ENCODE measurements at places on chromosomes 11 and 22. TPM values are rescaled to one million over a fixed set of nuclear protein-coding genes. Genes with fewer than 3 reads are reported as not detected.
A peak's percentile ranks its signal among the peaks of the same experiment; 100 is the strongest.

GRCh38 chr11:46197421-46197820 lies 76.2 kb upstream of the PHF21A start:
- H3K4me3 ChIP-seq, result no peak overlapping the region
- H3K27ac ChIP-seq, result no peak overlapping the region
- peaks cover 5% of the 10 kb centered on the region for H3K27me3 ChIP-seq
- no peaks in the 10 kb centered on the region for H3K4me1 ChIP-seq
- no peak for ATAC-seq

DNA sequence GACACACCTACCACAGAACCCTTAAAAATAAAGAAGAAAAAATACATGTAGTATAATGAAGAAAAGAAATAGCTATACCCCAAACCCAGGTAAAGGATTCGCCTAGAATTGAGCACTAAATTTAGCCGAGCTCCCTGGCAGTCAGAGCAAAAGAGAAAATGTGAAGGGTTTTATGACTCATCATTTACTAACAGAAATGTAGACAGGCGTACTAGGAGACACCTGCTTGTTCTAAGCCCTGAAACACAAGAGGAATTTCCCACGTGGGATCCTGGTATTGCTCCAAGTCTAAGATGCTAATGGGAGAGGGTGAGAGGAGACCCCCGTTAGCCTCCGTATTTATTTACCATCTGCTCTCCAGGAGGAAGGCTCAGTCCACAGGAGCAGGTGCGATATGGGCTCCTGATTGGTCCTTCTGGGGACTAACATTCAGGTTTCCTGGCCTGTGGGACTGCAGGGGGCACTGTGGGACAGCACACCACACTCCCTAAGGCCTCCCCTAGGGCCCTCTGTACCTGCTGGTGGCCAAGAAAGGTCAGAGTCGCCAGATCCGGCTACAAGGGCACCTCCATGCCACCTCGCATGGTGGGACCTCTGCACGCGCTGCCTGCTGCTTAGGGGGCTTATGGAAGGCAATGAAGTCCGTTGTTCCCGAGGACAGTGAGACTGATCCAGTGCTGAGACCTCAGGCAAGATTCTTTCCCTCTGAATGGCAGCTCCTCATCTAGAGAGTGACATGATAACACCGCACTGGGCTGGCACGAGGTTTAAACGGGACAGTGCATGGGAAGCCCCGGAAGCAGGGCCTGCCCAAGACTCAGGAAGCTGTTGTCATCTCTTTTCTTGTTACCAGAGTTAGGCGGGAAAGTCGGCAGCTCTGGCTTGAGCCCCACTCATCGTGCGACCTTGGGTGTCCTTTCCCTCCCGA lies 25.8 kb downstream of the KCNC1 start:
- ATAC-seq, result no peak
- no peaks in the 10 kb centered on the region for H3K27me3 ChIP-seq
- no peak overlapping the region for H3K27ac ChIP-seq
- no peaks in the 10 kb centered on the region for H3K4me1 ChIP-seq

GLYAT gene
- total RNA-seq, result not detected

FAM83F gene
- total RNA-seq, result 0.46 TPM

PANX1 gene
- 43.2 TPM for total RNA-seq

DNA sequence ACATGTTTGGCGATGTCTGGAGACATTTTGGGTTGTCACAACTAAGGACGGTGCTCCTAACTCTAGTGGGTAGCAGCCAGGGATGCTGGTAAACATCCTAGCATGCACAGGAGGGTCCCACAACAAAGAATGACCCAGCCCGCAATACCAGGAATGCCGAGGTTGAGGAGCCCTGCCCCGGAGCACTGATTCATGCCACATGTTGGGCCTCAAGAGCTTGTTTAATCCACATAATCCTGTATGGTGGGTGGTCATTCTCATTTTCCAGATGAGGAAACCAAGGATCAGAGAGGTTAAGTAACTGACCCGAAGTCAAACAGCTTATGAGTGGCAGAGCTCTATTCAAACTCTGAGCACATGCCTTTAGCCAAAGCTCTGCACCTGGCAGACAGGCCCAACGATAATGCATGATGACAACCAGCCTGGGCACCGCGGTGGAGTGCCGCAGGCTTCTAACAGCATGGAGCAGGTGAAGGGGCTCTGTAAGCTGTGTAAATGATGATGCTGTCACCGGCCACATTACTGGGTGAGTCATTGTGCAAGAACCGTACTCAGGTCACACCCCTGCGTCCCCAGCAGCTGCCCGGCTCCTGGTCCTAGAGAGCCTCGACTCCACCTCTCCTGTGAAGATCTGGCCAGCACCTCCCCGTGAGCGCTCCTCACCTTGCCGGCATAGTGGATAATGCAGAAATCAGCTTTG lies 58.6 kb downstream of the APOL1 start:
- H3K27me3 ChIP-seq, result no peaks in the 10 kb centered on the region
- peak overlapping the region; percentile 75 for H3K27ac ChIP-seq
- H3K4me1 ChIP-seq, result no peaks in the 10 kb centered on the region
- H3K36me3 ChIP-seq, result no peaks in the 10 kb centered on the region
- no peak overlapping the region for H3K4me3 ChIP-seq
